ENCODE measurements at places on chromosomes 1 and 21. TPM values are rescaled to one million over a fixed set of nuclear protein-coding genes. Genes with fewer than 3 reads are reported as not detected.

DNA sequence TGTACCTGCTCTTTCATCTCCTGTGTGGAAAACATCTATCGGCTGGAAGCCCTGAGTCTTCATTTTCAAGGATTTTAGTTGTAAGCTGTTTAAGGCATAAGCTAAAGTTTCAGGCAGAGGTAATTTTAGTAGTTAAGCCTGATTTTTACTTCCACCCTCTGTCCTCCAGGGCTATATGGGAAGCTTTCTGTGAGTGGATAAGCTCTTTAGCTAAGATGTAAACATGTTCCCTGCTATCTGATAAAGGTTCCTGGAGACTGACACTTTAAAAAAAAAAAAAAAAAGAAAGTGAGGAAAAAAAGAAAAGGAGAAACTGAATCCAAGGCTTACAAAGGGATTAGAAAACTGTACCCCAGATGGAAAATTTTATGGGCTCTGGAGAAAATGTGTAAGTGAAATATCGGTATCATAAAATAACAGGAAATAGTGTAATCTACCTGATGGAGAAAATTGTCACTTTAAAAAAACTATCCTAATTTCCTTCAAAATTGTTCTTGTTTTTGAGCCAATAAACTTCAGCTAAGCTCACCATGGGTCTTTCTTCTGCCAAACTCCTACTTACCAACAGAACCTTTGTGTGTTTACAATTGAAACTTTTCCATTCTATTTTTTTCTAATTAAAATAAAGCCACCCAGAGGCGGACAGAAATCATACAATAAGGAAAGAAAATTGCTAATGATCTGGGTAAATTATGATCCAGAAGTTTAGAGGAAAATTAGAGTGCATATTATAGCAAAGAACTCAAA lies 180.5 kb downstream of the TGFB2 start:
- no peak for DNase-seq

DNA sequence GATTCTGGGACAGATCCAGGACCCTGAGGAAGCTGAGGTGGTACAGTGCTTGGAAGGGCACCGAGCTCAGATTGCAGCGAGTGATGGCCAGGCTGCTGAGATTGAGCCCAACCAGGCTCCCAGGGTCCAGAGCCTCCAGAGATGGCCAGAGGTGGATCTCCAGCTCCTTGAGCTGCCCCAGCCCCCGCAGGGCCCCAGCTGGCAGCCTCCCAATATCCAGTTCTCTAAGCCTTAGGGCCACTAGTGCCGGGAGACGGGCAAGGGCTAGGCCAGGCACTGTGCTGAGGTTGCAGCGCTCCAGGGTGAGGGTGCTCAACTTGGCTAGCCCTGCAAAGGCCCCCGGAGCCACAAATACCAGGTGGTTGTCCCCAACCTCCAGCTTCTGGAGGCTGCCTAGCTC lies 3.4 kb downstream of the LINGO4 start:
- DNase-seq, result no peak

DNA sequence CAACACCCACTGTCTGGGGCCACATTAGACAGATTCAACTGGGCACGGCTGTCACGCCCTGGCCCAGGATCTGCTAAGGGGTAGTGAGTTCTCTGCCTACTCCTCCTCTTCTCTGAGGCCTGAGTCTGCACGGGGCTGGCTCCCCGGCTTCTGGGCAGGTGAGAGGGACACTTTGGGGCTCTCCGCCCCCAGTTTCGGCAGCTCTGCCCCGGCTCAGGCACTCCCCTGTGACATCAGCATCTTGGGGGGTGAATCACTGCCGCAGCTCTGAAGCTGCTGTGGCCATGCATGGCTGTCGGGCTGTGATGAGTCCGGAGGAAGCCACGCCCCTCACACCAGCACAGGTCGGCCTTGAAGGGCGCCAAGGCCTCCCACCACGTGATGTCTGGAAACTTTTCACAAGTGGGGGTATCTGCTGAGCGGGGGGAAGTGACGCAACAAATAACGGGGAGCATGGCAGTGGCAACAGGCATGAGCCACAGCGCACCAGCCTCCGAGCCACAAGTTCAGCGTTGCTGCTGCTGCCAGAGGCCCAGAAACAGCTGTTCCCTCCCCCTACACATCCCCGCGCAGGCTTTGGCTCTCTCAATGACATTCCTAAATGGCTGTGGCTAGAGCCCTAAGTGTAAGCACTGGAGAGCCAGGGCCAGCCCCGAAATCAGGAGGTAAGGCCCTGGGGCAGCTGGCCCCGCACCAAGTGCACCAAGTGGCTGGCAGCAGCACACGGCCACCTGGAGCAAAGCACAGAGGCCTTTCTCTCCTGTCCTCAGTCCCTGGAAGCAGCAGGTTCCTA lies 26.3 kb downstream of the ZBTB17 start:
- DNase-seq, result peak; percentile 97

GRCh38 chr1:207813946-207814345 lies 62.1 kb downstream of the CD46 start:
- no peak for DNase-seq

DNA sequence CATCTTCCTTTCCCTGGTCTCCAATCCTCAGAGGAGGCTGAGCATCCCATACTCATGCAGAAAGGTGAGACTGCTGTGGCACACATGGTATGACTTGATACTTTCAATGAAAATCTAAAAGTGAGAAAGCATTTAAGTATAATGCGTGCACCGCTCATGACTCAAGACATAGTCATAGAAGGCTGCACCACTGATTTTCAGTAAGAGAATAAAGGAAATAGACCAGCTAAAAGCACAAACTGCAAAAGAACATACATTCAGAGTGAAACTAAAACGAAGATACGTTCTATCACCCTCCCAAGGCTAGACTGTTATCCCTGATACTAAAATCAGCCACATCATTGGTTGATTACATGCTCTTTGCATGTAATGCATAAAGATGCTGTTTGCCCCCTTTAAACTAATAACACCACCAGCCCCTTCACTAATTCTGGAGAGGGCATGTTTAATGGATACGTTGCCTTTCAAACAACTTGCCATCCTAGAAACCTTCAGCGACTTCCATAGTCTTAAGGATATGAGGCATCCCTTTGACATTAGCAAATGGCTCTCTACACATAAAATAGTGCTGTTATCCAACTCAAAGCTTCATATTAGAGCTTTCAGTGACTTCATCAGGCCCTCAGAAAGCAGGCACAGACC lies 2.1 kb downstream of the PLD5 start:
- no peak for DNase-seq

DNA sequence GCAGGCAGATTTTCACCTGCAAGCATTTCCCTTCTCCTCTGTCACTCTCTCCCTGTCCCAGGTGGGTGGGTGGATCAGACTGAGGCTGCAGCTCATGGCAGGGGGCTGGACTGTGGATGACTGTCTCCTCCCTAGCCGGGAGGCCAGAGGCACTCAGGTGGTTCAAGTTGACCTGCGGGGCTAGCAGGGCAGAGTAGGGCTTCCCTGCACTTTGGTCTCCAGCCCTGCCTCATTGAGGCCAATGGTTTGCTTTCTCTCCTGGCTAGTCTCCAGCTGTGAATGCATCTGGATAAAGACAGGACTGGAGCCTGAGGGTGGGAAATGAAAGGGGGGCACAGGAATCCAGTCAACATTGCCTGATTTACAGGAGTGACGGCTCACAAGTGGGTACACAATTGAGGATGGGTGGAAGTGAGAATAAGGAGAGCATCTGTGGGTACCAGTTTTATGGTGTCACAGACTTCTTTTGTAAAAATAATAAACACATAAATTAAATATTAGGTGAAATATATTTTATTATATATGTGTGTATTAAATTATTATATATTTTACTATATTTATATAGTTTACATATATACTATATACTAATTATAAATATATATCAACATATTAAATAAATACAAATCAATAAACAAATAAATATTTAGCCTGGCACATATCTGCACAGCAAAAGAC lies 25.6 kb downstream of the RUNX1 start:
- DNase-seq, result no peak

GRCh38 chr1:162019006-162019405 lies 4.7 kb downstream of the OLFML2B start:
- DNase-seq, result peak; percentile 87

DNA sequence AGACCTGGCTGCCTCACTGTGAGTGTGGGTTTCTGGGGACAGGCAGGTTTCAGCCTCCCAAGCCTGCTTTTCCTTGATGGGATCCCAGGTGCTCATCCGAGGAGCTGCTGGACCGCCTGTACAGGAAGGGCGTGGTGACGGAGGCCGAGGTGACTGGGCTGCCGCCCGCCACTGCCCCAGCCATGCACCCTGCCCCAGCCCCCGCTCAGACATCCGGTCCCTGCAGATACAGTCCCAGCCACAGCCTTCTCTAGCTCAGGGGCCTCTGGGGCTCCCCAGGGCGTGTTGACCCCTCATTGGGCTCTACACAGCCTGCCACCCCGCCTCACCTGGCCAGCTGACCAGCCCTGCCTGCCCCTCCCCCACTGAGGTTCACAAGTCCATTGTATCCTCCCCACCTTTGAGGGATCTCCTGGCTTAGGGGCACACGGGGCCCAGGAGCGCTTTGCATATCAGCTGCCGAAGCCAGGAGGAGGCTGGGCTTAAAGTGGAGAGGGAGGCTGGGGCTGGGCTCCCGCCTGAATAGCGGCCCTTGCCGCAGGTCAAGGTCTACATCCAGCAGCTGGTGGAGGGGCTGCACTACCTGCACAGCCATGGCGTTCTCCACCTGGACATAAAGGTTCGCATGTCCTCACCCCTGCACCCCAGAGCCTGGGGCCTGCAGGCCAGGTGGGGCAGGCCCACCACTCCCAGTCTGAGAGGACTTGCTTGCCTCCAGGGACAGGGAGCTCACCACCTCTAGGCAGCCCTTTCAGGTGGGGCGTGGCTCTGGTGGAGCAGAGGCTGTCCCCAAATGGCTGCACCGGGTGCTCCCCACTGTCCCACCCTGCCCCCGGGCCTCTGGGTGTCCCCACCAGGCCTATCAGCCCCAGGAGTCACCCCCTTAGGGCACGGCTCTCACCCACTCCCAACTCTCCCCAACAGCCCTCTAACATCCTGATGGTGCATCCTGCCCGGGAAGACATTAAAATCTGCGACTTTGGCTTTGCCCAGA lies 38.5 kb downstream of the TRIM11 start:
- DNase-seq, result no peak

DNA sequence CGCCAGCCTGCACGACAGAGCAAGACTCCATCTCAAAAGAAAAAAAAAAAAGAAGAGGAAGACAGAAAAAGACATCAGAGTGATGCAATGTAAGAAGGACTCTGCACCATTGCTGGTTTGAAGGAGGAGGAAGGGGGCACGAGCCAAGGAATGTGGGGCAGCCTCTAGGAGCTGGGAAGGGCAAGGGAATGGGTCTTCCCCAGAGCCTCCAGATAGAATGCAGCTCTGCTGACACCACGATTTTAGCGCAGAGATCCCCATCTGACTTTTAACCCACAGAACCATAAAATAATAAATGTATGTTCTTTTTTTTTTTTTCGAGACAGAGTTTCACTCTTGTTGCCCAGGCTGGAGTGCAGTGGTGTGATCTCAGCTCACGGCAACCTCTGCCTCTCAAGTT lies 33.9 kb upstream of the LAMC2 start:
- no peak for DNase-seq

GRCh38 chr1:70455291-70455690 lies 44.2 kb downstream of the CTH start:
- DNase-seq, result no peak

GRCh38 chr1:223179786-223180185 lies 36.7 kb upstream of the TLR5 start:
- no peak for DNase-seq

- DNase-seq, result no peak
These were observed 41.1 kb upstream of the TNFRSF1B start for GRCh38 chr1:12125422-12126355.

- DNase-seq, result no peak
These were observed 96.6 kb upstream of the RUNX1 start for GRCh38 chr21:35145626-35146233.

GRCh38 chr21:31457675-31458074 lies 113.6 kb upstream of the TIAM1 start:
- no peak for DNase-seq

- no peak for DNase-seq
These were observed 11.6 kb upstream of the CD1D start for GRCh38 chr1:158169105-158169504.

GRCh38 chr21:26068776-26069175 lies 101.8 kb downstream of the APP start:
- DNase-seq, result no peak

GRCh38 chr1:185317886-185318310 lies 855 bp upstream of the IVNS1ABP start:
- DNase-seq, result no peak

DNA sequence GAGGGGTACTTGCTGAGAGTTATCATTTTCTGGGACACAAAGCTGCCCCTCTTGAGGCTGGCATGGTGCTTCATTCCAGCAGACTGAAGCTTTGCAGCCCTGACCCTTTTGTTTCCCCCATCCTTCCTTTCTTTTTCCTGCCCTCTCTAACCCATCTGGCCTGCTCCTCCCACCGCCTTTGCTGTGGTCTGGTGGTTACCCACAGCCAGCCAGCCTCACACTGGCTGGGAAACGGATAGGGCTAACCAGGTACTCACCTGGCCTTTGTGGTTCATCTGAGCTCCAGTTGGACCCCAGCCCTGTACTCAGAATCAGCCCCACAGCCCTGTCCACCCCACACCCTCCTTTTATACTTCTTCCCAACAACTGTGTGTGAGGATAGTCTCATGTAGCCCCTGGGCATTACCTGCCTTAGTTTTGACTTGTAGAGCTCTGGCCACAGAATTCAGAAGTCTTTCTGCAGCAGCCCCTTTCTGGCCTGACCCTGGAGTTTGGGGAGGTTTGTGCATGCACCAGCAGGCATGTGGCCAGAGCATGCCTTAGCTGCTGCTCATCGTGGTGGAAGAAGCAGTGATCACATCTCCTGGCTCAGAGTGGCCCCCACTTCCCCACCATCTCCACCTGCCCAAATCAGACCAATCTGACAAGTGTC lies 138.0 kb downstream of the TRABD2B start:
- no peak for DNase-seq

DNA sequence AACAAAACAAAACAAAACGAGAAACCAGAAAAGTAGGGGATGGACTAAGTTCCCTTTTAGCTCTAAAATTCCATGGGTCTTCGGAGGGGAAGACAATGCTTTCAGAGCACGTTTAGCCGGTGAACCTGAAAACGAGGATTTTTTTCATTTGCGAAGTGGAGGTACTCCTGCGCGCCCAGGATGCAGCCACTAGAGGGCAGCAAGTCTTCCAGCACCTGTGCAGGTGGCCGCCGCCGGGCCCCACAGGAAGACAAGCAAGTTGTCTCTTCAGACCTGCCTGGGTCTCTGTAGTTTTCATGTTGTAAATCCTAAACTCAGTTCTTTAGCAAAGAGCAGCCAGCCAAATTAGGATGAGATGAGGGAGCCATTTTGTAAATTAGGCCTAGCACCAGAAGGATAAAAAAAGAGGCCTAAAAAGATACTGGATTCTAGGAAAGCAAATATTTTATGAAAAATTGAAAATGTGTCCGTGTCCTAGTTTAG lies 17.7 kb upstream of the SNX27 start:
- no peak for DNase-seq

- DNase-seq, result no peak
These were observed 15.3 kb downstream of the MAGI3 start for GRCh38 chr1:113405573-113405972.

The CSF1 gene
- total RNA-seq, result 17.5 TPM

The RIMKLA gene
- 0.12 TPM for total RNA-seq

The IRF6 gene
- total RNA-seq, result 21.2 TPM

The TPTE gene
- not detected for total RNA-seq

The KCND3 gene
- 0.43 TPM for total RNA-seq

The ESPN gene
- 0.96 TPM for total RNA-seq

The HOOK1 gene
- total RNA-seq, result 1.7 TPM

The AK5 gene
- 1.7 TPM for total RNA-seq

The HRNR gene
- not detected for total RNA-seq

Measured in astrocyte (in vitro differentiated cells and primary cell).